Epithelial cell of esophagus (primary cell): ENCODE measurements at places on chromosomes 7 and 10.

DNA sequence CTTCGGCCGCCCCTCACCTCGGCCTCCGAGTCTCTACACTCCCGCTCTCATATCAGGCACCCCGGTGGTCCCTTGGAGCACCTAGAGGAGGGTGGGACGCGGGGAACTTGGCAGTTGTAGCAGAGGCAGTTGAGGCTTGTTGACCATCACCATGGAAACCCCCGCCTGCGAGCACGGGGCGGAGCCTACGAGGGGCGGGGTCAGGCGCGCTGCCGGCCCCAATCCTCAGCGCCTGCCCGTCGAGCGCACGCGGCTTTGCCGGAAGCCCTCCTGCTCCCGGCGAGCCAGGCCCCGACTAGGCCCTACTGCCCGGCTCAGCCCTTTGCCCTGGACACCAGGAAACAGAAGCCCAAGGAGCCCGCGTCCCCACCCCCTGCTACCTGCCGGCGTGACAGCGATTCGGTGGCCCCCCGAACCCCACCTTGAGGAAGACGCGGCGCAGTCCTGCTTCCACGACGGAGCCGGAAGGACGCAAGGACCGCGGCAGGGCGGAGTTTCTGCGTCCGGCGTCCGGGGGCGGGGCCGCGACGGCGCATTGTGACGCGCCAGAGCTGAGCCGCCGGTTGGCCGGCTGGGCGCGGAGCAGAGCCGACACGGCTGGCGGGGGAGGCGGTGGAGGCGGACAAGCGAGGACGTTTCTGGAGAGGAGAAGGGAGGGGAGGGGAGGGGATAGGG lies at the start of gene HNRNPF:
TSS of gene HNRNPF (minus strand) at position 477 of the 675 bp plus-strand sequence. CDS start 21,302 bp downstream, outside the sequence.
- DNase-seq: peak; percentile 97

GRCh38 chr10:124624895-124625294 lies 119.3 kb downstream of the FAM53B start:
- DNase-seq: no peak

GRCh38 chr10:35050568-35050967 lies 39.6 kb downstream of the CUL2 start:
- no peak for DNase-seq

GRCh38 chr10:61067671-61068336 lies 123.8 kb upstream of the RHOBTB1 start:
- no peak for DNase-seq

DNA sequence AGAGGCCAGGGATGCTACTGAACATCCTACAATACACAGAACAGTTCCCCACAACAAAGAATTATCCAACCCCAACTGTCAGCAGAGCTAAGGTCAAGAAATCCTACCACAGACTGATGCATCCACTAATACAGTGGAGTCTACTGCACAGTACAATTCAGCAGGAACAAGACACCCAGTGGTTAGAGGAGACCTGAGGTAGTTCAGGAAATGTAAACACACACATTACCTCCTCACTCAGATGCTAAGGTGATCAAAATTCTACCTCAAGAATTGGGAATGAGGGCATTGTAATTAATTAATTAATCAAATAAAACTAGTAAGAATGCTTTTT lies 91.4 kb downstream of the ZFAND4 start:
- DNase-seq: no peak

GRCh38 chr7:46934198-46934825 lies 647.6 kb downstream of the TNS3 start:
- DNase-seq: peak; percentile 9

DNA sequence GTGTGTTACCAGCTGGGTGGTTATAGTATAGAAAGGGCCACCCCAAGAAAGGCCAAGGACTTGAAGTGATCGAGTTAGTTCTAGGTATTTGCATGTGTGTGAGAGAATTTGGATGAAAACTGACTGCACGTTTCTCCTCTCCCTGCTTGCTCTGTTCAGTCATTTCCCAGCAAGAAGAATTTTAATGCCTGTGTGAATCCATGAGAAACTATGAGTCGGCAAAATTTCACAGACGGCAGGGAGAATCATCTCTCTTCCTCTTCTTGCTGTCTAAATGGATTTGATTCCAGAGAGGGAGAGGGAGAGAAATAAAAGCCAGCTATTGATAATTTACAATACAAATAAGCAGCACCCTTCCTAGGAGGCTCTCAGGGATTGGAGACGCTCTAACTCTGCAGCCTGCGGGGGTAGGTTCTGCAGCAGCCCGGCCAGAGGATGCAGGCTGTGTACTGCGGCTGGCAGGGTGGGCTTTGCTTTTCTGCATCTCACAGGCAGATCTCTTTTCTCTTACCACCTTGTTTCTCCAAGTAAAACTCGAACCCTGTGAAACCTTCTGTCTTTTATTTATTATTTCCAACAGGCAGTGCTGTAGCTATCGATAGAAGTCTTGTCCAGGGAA lies 183.6 kb downstream of the TCF7L2 start:
- DNase-seq: peak; percentile 9

DNA sequence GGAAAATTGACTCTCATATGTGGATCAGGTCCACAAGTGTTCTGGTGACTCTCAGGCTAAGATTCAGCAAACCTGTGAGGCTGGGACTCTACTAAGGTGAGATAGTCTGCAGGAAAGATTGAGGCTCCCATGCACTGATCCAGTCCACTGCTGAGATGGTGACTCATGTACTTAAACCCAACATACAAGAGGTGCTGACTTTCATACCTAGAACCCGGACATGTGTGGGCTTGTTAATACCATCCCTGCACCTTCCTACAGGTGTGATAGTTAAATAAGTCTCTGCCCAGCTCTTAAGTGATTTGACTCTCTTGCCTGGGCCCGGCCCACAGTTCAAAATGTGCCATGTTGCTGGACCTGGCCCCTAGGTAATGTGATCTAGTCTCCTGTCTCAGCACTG lies 27.1 kb upstream of the ZNF107 start:
- DNase-seq: peak; percentile 87

- no peak for DNase-seq
Measured at GRCh38 chr7:28602282-28602681, 190.0 kb downstream of the CREB5 start.

GRCh38 chr10:7551950-7552716 lies 114.6 kb downstream of the ITIH5 start:
- no peak for DNase-seq

DNA sequence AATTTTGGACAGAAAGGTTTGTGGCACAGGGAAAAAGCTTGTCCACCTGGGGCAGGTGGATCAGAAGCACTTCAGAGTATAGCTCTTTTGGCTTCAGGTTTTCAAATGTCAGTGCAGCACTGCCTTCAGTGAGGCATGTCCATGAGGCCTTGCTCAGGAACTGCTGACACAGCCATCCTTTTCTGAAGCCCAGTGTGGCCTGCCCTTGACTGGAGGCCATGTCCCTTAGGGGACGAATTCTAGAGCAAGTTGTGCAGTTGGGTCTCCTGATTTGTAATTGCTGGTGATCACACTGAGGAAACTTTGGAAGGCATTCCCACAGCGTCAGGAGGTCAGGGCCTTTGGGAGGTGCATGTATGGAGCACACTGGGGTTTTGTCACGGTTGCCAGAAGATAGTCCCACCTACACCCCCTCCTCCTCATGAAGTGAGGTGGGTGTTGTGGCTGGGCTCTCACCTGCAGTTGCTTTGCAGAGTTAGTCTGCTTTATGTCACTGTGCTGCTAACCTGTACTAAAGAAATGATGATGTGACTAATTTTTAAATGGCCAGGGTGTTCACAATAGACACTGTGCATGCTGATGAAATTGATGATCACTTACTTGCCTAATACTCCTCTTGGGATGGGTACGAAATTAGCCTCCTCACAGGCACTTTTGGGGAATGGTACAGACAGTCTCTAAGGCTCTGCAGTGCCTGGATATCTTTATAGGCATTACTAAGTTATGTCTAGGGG lies 41.7 kb downstream of the OGDH start:
- no peak for DNase-seq

DNA sequence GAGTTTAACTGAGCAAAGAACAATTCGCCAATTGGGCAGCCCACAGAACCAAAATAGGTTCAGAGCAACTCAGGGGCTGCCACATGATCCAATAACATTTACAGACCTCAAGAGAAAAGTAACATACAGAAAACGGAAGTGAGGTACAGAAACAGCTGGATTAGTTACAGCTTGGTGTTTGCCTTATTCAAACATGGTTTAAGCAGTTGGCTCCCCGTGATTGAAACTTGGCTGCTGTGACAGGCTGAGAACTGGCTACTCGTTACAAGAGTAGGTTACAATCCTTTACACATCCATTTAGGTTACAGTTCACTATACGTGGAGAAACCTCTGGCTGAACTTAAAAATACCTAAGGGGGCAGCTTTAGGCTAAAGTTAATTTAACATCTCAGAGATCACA lies 673.1 kb upstream of the PHF14 start:
- no peak for DNase-seq

DNA sequence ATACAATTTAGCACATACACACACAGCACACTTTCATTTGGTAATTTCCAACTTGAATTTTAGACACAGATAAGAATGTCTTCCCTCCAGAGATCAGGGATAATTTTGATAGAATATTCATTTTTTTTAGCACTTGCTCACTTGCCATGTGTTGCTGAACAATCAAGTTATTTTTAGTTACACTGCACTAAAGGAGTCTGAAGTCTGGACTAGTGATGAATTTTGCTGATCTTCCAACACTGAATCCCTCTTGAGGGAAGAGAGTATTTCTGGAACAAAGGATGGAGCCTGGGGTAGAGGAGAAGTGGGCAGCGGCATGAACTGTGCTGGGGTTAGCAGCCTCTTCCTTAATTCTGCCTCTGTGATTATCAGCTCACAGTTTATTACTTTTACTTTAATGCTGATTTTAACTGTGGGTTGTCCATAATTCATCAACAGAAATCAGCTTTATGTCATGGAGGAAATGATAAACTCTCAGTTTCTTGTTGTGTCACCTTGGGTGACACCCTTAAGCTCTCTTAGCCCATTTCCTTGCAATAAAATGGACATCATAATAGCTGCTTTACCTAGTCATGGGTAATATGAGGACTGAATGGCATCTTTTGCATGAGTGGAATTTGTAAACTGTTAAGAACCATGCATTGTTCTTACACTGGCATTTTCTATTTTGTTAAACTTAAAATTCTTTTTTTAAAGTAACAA lies 32.1 kb downstream of the SGPL1 start:
- no peak for DNase-seq

DNA sequence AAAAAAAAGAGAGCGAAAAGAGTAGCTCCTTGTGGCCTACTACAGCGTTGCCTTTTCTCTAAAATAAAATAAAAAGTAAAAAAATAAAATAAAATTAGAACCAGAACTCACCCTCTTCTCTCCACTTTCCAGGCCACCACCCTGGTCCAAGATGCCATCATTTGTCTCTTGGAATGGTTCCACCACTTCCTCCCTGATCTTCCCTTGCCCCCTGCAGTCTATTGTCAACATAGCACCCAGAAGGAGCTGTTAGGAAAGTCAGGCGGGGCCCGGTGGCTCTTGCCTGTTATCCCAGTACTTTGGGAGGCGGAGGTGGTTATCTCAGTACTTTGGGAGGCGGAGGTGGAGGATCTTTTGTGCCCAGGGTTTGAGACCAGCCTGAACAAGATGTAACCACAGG lies 7.6 kb upstream of the GRID2IP start:
- peak; percentile 51 for DNase-seq

DNA sequence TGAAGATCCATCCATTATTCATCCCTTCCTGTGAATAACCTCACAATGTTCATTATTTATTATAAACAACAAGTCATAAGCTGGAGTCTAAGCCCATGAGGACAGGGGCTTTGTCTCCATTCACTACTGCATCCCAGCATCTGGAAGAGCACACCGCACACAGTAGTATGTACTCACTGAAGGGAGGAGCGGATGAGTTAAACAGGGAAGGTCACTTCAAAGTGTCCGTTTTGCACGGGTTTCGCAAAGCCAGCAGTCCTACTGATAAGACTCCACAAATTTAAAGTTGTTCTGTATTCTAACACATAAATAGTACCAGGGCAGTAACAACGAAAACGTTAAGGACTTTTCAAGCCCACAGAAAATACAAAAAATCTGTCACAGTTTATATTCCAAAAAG lies 167.9 kb downstream of the PARD3 start:
- DNase-seq: no peak

GRCh38 chr10:34729619-34730018 lies 85.5 kb downstream of the PARD3 start:
- DNase-seq: no peak

- peak; percentile 92 for DNase-seq
Measured at GRCh38 chr7:123154231-123154860, 45.4 kb downstream of the SLC13A1 start.

- DNase-seq: peak; percentile 68
Measured at GRCh38 chr10:110372656-110373055, 67.9 kb upstream of the SMNDC1 start.

DNA sequence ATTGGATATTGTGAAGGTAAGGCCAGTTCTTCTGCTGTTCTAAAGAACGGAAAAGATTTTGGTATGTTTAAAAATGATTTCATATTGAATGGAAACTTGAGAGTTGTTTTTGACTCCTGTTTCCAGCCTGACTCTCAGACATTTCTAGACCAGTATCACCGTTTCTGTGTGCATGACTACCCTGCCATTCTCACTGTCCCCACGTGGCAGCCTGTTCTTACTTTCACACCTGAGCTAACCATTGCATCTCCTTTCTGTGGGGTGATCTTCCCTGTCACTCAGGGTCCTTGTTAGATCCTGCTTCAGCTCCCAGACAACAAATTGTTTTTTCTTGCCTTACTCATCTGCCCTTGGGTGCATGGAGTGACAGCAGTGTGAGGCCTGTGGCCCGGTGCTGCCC lies 38.9 kb downstream of the GLRX3 start:
- DNase-seq: no peak

DNA sequence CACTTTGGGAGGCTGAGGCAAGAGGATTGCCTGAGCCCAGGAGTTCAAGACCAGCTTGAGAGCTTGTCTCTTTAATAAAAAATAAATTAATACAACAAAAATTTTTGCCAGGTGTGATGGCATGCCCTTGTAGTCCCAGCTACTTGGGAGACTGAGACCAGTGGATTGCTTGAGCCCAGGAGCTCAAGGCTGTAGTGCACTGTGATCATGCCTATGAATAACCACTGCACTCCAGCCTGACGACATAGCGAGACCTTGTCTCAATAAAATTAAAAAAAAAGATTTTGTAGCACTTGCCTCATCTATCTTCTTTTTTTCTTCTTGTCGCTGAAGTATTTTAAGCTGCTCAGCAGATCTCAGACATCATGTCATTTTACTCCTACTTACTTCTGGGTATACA lies 26.3 kb downstream of the CREM start:
- no peak for DNase-seq

GRCh38 chr10:4503076-4503475 lies 322.9 kb upstream of the AKR1E2 start:
- no peak for DNase-seq

DNA sequence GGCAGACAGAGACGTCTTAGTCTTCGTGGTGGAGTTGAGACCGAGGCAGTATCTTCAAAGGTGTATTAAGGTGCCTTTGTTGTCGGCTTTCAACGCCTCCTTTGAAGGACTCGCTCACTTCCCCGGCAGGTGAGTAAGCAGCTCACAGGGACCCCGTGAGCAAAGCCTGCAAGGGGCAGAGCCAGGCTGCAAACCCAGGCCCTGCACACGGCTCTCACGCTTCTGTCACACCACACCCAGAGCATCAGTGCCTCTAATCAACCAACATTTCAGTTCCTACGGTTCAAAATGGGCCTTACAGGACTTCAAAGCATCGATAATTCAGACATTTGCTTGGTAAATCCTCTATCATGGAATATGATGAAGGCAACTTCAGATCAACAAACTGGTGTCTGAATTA lies 64.8 kb upstream of the INSIG1 start:
- DNase-seq: no peak

GRCh38 chr10:57457972-57458512 lies 809.7 kb downstream of the IPMK start:
- no peak for DNase-seq

- no peak for DNase-seq
Measured at GRCh38 chr10:29760138-29760900, 125.5 kb upstream of the SVIL start.

- peak; percentile 40 for DNase-seq
Measured at GRCh38 chr7:8260871-8261694, 884 bp downstream of the ICA1 start.
